ENCODE measurements at places on chromosomes 1 and 21.

DNA sequence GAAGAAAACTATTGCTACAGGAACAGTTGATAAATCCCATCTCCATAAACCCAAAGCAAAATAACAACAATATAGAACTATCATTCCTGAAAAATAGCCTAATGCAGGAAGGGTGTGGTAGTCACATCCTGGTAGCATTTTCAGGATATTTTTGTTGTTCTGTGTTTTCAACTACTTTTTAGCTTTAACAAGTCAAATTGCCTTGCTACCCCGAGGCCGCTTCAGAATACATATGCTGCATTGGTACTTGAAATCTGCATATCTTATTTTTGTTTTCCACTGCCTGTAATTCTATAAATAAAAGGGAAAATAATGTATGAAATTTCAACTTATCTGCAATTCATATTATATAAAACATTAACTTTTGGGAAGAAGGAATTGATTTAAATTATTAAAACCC lies 36.8 kb upstream of the SYT14 start:
- no peak for DNase-seq

DNA sequence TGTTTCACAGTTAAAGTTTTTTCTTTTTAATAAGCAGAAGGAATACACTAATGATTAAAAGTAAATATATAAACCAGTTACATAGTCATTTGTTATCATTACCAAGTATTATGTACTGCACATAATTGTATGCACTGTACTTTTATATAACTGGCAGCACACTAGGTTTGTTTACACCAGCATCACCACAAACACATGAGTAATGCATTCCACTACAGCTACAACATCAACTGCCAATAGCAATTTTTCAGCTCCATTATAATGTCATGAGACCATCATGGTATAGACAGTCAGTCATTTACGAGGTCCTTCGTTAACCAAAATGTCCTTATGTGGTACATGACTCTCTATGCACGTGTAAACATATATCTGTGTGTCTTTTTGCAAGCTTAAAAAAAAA lies 35.2 kb downstream of the SCYL3 start:
- no peak for DNase-seq

DNA sequence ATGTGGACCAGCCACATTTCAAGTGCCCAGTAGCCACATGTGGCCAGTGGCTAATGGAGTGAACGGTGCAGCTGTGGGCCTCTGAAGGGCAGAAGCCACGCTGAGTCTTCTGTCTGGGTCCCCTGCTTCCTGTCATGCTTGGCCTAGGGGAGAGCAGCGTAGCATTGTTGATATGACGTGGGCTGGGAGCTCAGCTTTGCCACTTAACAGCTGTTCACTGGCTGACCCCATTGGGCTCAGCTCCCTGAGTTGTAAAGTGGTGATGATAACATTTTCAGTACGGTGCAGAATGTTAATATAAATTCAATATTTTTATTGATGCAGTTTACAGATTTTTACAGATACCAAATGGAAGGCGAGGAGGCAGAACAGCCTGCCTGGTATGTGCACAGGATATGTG lies 4.5 kb downstream of the PODN start:
- DNase-seq, result no peak

DNA sequence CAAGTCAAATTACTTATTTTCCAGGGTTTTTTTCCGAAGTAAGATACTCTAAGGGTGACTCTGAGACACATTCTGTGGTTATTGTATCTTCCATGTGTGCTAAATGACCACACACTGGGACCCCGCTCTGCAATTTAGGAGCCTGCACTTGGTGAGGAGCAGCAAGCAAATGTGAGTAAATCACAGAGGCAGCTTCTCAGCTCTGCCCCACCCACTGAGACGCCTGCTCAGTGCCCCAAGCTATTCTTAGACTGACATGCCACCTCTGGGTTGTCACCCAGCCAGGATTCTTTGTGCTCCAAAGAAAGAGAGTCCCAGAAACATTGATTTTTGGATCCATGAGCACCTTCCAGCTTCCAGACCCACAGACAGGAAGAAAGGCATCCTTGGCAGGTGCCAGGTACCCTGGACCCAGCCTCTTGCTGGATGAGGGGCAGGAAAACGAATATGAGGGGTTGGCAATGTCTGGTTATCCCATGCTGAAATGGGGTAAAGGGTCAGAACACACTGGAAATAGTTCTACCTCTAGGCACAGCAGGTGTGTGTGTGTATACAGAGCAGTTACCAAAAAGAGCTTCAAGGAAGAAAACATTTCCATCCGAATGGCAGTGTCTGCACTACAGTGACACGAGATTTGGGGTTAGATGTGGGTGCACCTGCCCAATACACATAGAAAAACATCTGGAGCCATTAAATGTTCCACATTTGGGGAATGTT lies 41.2 kb downstream of the TNR start:
- DNase-seq, result no peak

DNA sequence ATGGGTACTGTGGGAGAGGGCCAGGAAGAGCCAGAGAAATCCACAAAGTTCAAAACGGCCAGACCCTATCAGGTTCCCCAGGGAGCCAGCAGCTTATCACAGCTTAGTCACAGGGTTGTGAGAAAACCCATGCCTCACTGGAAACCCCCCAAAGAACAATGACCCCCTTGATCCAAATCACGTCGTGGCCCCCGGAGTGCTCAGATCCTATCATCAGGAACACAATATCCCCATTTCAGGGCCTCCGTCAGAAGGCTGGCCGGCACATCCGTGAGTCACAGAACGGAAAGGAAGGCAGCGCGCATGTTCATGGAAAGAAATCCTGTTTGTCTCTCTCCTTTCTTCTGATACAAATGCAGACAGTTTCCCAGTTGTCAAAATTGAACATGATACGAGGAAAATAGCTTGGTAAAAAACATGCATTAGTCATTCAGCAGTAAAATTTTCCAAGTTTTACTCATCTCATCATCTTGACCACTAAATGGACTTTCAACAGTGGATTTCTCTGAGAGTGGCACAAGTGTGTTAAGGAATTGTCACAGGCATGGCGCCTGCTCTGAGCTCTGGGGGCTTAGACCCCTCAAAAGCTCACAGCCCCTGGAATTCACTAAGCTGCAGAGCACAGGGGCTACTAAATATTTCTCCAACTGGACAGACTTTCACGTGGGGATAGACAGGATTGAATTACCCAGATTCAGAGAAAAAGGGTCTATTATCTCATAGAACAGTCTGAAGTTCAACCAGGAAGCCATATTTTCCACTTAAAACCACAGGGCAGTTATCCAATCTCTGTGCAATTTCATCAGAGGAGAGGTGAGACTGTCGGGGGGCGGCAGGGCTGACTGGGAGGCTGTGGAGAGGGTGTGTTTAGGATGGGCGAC lies 124.8 kb downstream of the RIPK4 start:
- DNase-seq, result no peak

GRCh38 chr1:156083800-156084790 lies 1.8 kb upstream of the MEX3A start:
- no peak for DNase-seq

- DNase-seq, result peak; percentile 4
Observed at GRCh38 chr1:157403203-157403602, 149.1 kb downstream of the FCRL5 start.

DNA sequence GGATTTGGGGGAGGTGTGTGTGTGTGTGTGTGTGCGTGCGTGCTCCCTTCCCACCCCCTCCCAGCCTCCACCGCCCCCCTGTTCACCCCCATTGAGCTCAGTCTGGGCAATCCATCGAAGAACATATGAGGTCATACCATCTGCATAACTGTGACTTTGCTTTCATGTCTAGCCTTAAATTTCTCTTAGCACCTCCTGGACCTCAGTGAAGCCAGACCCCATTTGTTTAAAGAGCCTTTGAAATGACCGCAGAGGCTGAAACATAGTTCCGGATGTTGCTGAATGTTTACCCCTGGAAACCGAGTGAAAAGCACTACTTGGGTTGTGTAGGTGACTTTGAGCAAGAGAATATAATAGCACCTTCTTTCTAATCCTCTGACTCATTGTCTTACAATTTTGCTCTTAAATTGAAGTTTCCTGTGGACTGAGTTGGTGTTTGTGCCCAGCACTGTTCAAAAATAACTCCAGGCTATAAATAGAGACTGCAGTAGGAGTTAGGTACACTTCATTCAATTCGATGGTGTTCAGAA lies 75.4 kb downstream of the UBE4B start:
- DNase-seq, result no peak

Data from NCI-H524 (cell line).